Hepatocyte (in vitro differentiated cells): ENCODE measurements at places on chromosomes 16 and 17. TPM values are rescaled to one million over a fixed set of nuclear protein-coding genes. Genes with fewer than 3 reads are reported as not detected.
A peak's percentile ranks its signal among the peaks of the same experiment; 100 is the strongest.

CLEC18B gene
- total RNA-seq = 0.23 and 8.3 TPM in 2 replicates

GRCh38 chr17:67215991-67216421, 29.0 kb downstream of the HELZ start:
- H3K4me1 ChIP-seq = peaks cover 12% of the 10 kb centered on the region
- no peak for DNase-seq
- H3K4me3 ChIP-seq = no peak overlapping the region
- H3K36me3 ChIP-seq = no peaks in the 10 kb centered on the region

GRCh38 chr17:59399914-59400313, 68.5 kb downstream of the YPEL2 start:
- H3K36me3 ChIP-seq = peaks cover 5% of the 10 kb centered on the region
- no peak overlapping the region for H3K27ac ChIP-seq
- no peaks in the 10 kb centered on the region for H3K27me3 ChIP-seq
- no peak overlapping the region for H3K4me3 ChIP-seq

DNA sequence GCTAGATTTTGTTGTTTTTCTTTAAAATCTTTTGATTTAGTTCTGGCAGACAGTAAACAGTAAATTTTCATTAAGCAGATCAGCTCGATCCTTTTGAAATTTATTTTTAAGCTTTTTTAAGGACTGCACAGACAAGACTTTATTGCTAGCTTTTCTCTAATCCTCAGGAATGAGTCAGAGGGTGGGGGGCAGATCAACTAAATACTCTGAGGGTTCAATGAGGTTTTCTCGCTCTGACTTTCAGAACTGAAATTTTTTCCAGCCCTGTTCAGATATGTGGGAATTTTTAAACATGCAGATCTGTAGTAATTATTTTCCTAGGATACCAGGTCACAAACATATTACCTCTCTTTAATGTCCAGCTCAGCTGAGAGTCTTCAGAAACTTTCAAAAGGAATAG, 977.2 kb downstream of the CDH11 start:
- no peaks in the 10 kb centered on the region for H3K27me3 ChIP-seq
- H3K4me1 ChIP-seq = no peaks in the 10 kb centered on the region
- no peaks in the 10 kb centered on the region for H3K36me3 ChIP-seq
- peak; percentile 10 for DNase-seq
- H3K4me3 ChIP-seq = no peak overlapping the region

SLC5A11 gene
- 1.2 and 2.2 TPM in 2 replicates for total RNA-seq

GRCh38 chr16:30521873-30522641, 4.3 kb downstream of the ZNF768 start:
- no peaks in the 10 kb centered on the region for H3K36me3 ChIP-seq
- no peak overlapping the region for H3K4me3 ChIP-seq
- H3K27me3 ChIP-seq = no peaks in the 10 kb centered on the region

SPATA33 gene
- 3.6 and 4.4 TPM in 2 replicates for total RNA-seq

GRCh38 chr17:27318633-27319032, 24.7 kb downstream of the WSB1 start:
- DNase-seq = no peak
- no peaks in the 10 kb centered on the region for H3K27me3 ChIP-seq
- H3K4me1 ChIP-seq = peaks cover 8% of the 10 kb centered on the region
- H3K4me3 ChIP-seq = no peak overlapping the region
- no peak overlapping the region for H3K27ac ChIP-seq
- H3K36me3 ChIP-seq = no peaks in the 10 kb centered on the region

STH gene
- not detected in 2 replicates for total RNA-seq

GRCh38 chr17:79518585-79519523, 92.0 kb downstream of the RBFOX3 start:
- DNase-seq = no peak
- H3K27ac ChIP-seq = no peak overlapping the region
- H3K27me3 ChIP-seq = peaks cover 7% of the 10 kb centered on the region
- no peaks in the 10 kb centered on the region for H3K36me3 ChIP-seq
- no peak overlapping the region for H3K4me3 ChIP-seq

- no peak overlapping the region for H3K4me3 ChIP-seq
- H3K4me1 ChIP-seq = no peaks in the 10 kb centered on the region
- no peaks in the 10 kb centered on the region for H3K27me3 ChIP-seq
- DNase-seq = no peak
- H3K27ac ChIP-seq = no peak overlapping the region
- no peaks in the 10 kb centered on the region for H3K36me3 ChIP-seq
These were observed 279.0 kb downstream of the SLC39A11 start for GRCh38 chr17:72813481-72813880.

DNA sequence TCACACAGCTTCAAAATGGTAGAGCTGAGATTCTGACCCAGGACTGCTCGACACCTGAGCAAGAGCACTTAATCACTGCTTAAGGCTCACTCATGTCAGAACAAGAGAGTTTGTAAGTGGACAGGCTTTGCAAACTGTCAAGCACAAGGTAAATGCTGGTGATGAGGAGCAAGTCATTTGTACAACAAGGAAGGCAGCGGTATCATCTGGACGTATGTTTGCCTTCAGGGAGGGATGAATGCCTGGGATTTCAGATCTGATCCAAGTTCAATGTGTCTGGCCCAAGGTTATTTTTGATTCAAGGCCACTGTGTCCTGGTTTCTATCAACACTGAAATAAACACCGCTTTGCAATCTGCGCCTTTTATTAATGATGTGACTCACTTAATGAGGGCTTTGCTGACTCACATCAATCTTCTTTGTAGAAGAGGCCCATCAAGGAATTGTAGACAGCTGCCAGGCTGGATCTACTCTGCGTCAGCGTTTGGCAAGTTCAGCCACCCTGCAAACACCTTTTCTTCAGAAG, 174.4 kb upstream of the HS3ST3A1 start:
- H3K4me3 ChIP-seq = no peak overlapping the region
- H3K4me1 ChIP-seq = peaks cover 10% of the 10 kb centered on the region
- DNase-seq = peak; percentile 8
- H3K27me3 ChIP-seq = no peaks in the 10 kb centered on the region
- no peaks in the 10 kb centered on the region for H3K36me3 ChIP-seq

TCF25 gene
- total RNA-seq = 79.3 and 130 TPM in 2 replicates

GRIN2C gene
- not detected in 2 replicates for total RNA-seq

ZNF764 gene
- total RNA-seq = 9.8 and 13.8 TPM in 2 replicates

DNA sequence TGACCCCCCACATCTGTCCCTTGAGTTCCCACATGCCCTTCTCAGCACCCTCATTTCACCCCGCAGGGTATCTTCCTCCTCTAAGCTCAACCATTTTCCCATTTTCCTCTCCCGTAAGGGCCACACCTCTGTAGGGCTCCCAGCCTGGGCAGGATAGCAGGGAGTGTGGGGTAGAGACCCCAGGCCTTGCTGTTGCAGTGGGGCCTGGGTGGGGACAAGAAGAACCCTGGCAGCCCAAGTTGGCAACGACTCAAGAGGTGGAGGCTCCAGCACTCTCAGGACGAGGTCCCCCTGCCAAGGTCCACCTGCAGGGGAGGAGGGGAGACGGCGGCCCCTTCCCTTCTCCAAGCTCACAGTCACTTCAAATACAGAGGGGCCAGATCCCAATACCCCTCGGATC, 2.0 kb upstream of the TMEM92 start:
- peak overlapping the region; percentile 82 for H3K27ac ChIP-seq
- H3K4me1 ChIP-seq = peaks cover 65% of the 10 kb centered on the region
- H3K4me3 ChIP-seq = peak overlapping the region; percentile 38
- no peaks in the 10 kb centered on the region for H3K36me3 ChIP-seq
- no peaks in the 10 kb centered on the region for H3K27me3 ChIP-seq

GRCh38 chr16:4675864-4676786, 17.2 kb upstream of the NUDT16L1 start:
- no peak overlapping the region for H3K27ac ChIP-seq
- no peak overlapping the region for H3K4me3 ChIP-seq

HOXB2 gene
- total RNA-seq = 5.6 and 6.7 TPM in 2 replicates

- no peaks in the 10 kb centered on the region for H3K36me3 ChIP-seq
- DNase-seq = no peak
- H3K4me3 ChIP-seq = no peak overlapping the region
- H3K27ac ChIP-seq = no peak overlapping the region
- no peaks in the 10 kb centered on the region for H3K4me1 ChIP-seq
These were observed 14.8 kb upstream of the ZNF287 start for GRCh38 chr17:16583781-16584180.

GRCh38 chr16:51129105-51129504, 22.0 kb downstream of the SALL1 start:
- no peak overlapping the region for H3K4me3 ChIP-seq
- peak overlapping the region; percentile 17 for H3K27ac ChIP-seq

DNA sequence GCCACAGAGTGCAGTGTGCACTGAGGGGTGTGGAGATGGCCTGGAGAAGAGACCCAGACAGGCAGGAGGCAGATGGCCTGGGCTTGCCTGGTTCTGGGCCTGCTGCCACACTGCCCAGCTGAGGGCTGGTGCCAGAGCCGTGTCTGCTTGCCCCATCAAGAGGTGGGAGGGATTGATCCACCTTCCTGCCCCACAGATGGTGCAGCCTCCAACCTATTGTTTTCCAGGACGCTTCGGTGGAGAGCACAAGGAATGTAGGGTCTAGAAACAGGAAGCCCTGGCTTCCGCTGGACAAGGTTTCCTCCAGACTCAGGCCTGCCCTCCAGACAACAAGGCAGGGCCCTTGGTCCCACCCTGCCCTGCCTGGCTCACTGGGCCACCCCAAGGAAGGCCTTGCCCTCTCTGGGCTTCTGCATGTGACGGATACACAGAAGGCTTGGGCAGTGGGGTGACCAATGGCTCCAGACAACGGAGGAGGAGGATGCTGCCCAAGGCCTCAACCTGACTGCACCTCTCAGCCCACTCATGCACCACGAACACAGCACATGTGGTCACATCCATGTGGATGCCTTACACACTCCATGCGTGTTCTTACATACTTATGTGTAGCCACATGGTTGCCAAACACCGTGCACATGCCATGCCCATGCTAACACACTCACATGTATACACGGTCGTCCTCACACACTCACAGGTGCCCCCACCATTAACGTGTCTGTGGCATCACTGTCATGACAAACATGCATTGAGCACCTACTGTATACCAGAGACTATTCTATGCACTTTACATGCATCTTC, 6.5 kb upstream of the CDH5 start:
- no peaks in the 10 kb centered on the region for H3K27me3 ChIP-seq
- H3K4me1 ChIP-seq = no peaks in the 10 kb centered on the region
- no peak for DNase-seq
- no peaks in the 10 kb centered on the region for H3K36me3 ChIP-seq

CLEC19A gene
- total RNA-seq = not detected in 2 replicates

DNA sequence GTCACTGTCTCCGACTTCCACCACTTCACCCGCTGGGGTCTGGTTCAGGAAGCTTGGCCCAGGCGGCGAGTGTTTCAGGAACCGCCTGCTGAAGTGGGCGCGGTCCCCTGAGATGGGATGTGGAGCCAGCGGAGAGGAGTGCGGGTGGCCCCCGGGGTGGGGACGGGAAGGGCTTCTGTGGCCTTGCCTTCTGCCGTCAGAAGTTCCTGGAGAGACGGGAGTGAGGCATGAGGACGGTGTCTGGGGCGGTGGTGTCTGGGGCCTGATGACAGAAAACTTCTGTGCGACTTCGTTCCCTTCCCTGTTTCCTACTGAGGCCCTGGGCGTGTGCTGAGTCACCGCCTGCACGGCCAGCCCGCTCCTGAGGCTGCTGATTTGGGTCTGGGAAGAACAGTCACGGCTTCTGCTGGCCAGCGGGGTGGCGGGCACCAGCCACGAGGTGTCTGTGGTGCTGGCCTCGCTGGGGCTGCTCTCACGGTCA, 12.3 kb upstream of the NLRC3 start:
- H3K4me3 ChIP-seq = no peak overlapping the region
- DNase-seq = no peak
- H3K27me3 ChIP-seq = no peaks in the 10 kb centered on the region

GRCh38 chr17:82098169-82098938, at the start of gene FASN:
Gene FASN, minus strand, starts transcription at chr17:82098236. Its CDS starts 1,791 bp downstream, at chr17:82096445.
- no peaks in the 10 kb centered on the region for H3K27me3 ChIP-seq
- H3K4me1 ChIP-seq = peaks cover 53% of the 10 kb centered on the region
- peak within 1 kb of the TSS; percentile 100 for H3K27ac ChIP-seq
- no peaks in the 10 kb centered on the region for H3K36me3 ChIP-seq
- H3K4me3 ChIP-seq = peak within 1 kb of the TSS; percentile 95
- DNase-seq = peak; percentile 98

DNA sequence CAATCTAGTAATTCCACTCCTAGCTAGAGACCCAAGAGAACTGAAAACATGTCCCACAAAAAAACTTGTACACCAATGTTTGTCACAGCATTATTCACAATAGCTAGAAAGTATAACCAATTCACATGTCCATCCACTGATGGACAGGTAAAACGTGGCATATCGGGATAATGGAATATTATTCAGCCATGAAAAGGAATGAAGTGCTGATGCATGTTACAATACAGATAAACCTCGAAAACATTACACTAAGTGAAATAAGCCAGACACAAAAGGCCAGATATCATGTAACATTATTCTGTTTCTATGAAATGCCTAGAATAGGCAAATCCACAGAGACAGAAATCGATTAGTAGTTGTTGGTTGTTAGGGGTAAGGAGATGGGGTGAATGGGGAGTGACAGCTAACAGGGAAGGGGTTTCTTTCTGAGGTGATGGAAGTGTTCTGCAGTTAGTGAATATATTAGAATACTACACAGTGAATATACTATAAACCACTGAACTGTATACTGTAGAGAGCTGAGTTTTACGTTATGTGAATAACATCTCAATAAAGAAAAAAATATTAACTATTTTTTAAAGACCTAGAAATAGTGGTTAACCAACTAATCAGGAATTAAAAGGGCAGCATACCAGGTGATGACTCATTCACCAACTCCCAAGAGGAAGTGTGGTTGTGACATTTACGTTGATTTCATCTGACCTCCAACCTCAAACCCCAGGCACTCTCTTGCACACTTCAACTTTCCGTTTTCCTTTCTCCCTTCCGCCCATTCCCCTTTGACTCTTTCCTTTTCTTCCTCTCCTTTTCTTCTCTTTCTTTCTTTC, 48.6 kb downstream of the GAS7 start:
- no peak for DNase-seq
- no peak overlapping the region for H3K4me3 ChIP-seq
- peak overlapping the region; percentile 12 for H3K27ac ChIP-seq
- H3K4me1 ChIP-seq = peaks cover 6% of the 10 kb centered on the region
- no peaks in the 10 kb centered on the region for H3K27me3 ChIP-seq

DNA sequence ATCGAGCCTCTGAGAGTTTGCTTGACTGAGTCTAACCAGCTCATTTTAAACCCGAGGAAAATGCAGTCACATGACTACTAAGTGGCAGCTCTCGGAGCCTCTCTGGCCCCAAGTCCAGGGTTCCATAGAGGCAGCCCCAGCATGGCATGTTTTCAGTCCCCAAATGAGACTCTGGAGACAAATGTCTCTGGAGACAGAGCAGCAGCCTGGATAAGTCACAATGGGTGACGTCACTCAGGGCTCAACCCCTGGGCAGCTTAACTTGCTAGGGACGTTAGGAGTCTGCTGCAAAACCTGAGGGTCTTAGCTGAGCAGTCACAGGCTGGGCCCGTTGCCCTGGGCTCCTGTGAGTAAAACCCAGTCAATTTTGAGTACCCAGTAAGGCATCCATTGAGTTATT, 6.9 kb upstream of the STH start:
- no peaks in the 10 kb centered on the region for H3K4me1 ChIP-seq
- H3K4me3 ChIP-seq = no peak overlapping the region
- DNase-seq = no peak
- H3K27ac ChIP-seq = no peak overlapping the region
- H3K36me3 ChIP-seq = no peaks in the 10 kb centered on the region
- H3K27me3 ChIP-seq = no peaks in the 10 kb centered on the region

GRCh38 chr16:17852977-17853702, 382.4 kb upstream of the XYLT1 start:
- no peaks in the 10 kb centered on the region for H3K4me1 ChIP-seq
- no peaks in the 10 kb centered on the region for H3K27me3 ChIP-seq
- H3K4me3 ChIP-seq = no peak overlapping the region
- DNase-seq = no peak
